ENCODE measurements at places on chromosomes 7 and 10.
A peak's percentile ranks its signal among the peaks of the same experiment; 100 is the strongest.

- no peak for DNase-seq
Measured at GRCh38 chr10:21519397-21519933, 6.0 kb downstream of the SKIDA1 start.

- peak; percentile 21 for DNase-seq
Measured at GRCh38 chr7:39825401-39825980, 124.6 kb upstream of the CDK13 start.

GRCh38 chr7:20991544-20991943 is 204.9 kb upstream of the SP8 start:
- no peak for DNase-seq

DNA sequence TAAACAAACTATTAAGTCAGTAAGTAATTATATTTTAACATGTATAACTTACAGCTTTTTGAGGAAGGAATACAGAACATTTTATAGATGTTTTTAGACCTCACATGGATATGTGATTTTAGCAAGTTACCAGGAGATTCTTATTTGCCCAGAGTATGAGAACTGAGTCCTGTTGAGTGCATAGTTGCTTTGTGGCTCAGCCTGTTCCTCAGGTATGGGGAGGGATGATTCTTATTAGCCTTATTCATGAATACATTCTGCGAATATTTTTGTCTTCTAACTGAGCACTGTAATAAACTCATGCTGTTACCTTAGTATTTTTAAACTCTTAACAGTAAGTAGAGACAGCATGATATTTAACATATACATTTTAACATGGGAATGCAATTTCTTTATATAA is 17.9 kb downstream of the BTAF1 start:
- DNase-seq = no peak

- no peak for DNase-seq
Measured at GRCh38 chr7:116439841-116440549, 59.5 kb upstream of the CAV2 start.
